Activated CD4-positive, alpha-beta T cell treated with anti-CD3 and anti-CD28 coated beads for 24 hours (primary cell): ENCODE measurements at places on chromosomes 5 and 9.

- no peak for DNase-seq
These were observed 27.6 kb downstream of the ZDHHC11B start for GRCh38 chr5:756865-757345.

GRCh38 chr9:137268538-137269201, 8.9 kb upstream of the TOR4A start:
- DNase-seq, result no peak

- no peak for DNase-seq
These were observed 87.7 kb downstream of the NSUN2 start for GRCh38 chr5:6545036-6545693.

GRCh38 chr9:111983484-111983908, 86.9 kb downstream of the UGCG start:
- no peak for DNase-seq

GRCh38 chr5:168740092-168740800, 161.1 kb upstream of the PANK3 start:
- DNase-seq, result no peak

DNA sequence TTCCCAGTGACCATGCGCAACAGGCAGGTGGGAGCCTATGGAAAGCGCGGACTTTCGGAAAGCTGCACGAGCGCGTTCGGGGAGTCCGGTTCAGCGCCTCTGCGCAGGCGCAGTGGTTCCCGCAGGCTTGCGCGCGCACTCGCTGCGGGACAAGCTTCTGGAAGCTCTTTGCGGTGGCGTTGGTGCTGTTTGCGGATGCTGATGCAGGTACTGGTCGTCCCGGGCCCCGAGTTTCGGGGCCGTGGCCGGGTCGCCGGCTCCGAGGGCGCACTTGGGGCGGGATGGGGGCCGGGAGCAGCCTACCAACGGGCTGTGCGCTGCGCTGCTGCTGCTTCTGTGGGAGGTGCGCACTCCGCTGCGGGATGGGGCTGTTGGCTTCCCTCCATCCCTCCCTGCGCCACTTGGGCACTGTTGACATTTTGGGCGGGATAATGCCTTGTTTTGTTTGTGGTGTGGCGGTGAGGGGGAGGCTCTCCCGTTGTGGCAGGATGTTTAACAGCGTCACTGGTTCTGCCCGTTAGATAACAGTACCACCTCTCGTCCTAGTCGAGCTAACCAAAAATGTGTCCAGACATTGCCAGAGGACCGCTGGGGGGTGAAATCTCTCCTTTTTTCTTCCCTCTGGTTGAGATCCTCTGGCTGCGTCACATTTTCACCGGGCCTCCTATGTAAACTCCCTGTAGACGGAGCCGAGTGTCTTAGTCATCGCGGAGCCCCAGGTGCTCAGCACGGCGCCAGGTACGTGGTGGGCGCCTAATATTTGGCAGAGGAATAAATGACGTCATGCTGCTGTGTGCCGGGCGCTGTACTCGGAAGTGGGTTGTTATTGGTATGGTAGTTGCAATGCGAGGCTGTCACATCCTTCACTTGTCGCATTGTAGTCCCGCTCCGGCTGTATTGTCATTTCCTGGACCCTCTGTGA, at the start of gene ZNF483:
Gene ZNF483, plus strand, starts transcription at position 124 of the 922 bp plus-strand sequence. CDS start 2,217 bp downstream, outside the sequence.
- DNase-seq, result peak; percentile 62

DNA sequence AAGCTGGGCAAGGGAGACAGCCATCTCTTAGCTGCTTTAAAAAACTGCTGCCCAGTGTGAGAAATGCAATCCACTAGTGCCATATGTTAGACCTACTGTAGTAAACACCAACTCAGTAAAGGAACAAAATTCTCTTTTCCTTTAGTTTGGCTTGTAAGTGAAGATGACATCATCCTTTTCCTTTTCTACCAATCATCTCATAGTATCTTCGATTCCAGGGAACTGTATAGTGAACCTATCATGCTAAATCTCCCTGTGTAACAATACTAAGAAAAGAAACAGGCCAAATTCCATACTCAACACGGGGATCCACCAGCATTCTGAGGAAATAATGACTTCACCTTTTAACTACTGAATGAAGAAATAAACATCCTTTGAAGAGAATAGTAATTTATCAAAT, 100.1 kb downstream of the RAPGEF6 start:
- DNase-seq, result no peak

DNA sequence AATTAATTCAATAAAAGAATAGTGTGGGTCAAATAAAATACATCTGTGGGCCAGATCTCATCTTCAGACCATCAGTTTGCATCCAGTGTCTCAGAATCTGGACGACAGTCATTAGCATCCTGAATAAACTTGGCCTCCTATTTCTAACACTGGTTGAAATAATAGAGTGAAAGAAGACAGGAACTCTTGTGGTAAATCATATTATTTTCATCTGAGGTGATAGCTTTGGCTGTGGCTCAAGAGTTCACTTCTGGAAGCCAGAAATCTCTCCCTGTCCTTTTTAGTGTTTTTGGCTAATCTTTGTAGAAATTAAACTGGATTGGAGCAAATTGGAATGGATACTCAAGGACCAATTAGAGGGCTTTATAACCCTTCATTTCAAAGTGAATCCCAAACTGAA, 63.4 kb upstream of the HMHB1 start:
- no peak for DNase-seq

- no peak for DNase-seq
These were observed 2.0 kb downstream of the ADAMTSL2 start for GRCh38 chr9:133536536-133536935.

DNA sequence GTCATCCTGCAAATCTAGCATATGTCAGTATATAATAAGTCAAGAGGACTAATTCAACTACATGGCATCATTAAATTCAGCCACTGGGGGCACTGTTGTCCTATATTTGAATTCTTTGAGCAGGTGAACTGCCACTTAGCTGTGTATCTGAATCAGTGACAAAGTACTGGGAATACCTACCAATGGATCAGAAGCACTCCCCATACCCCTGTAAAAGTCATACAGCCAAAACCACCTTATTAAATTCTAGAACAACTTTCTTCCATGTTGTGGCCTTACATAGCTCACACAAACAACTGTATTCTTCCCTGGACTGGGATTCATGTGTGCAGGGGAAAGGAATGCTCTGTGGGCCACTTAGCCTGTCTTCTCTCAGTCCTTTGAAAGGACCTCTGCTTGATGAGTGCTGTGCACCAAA, 57.4 kb upstream of the PLPP6 start:
- DNase-seq, result peak; percentile 65

DNA sequence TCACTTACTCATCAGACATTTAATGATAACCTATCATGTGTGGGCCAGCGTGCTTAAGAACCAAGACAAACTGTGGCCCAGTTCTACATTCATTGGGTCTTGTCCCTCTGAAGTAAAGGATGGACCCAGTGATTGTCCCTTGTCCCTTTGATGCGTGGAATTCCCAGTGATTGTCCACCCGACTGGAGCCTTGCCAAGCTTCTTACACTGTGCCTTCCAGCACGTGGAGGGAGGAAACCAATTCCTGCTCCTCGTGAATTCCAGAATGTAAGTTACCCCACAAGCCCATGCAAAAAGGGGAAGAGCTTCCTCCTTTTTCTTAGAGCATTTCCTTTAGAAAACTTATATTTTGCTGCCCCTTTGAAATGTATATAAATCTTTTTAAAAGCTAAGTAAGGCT, 7.9 kb downstream of the CKMT2 start:
- no peak for DNase-seq

DNA sequence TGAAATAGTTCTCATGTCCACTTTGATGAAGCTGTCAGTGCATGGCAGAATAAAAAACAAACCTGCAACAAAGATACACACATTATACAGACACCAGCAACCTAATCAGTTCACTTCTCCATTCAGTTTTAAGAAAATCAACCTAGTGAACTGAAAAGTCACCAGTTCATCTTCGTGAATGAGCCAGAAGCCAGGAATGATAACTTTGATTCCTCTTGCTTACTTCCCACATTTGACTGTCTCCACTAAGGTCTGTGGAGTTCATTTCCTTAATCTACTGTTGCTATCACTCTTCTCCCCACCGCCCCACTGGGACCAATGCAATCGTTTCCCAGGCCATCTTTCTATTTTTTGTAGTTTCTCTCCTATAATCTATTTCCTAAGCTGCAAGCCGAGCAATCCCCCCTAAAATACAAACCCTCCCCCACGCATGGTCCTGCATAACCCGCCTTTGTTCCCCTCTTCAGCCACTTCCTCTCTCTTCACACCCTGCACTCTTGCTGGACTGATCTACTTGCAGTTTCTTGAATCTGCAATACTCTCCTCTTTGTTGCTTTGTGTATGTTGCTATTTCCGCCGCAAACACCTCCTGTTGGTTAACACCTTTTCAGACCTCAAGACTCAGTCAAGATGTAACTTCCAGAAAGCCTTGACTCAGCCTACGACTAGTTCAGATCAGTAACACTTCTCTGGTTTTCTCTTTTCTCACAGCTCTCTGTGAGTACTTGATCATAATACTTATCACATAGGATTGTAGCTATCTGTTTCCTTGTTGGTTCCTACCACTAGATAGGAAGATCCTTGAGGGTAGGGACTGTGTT, 16.6 kb downstream of the STOM start:
- DNase-seq, result no peak

DNA sequence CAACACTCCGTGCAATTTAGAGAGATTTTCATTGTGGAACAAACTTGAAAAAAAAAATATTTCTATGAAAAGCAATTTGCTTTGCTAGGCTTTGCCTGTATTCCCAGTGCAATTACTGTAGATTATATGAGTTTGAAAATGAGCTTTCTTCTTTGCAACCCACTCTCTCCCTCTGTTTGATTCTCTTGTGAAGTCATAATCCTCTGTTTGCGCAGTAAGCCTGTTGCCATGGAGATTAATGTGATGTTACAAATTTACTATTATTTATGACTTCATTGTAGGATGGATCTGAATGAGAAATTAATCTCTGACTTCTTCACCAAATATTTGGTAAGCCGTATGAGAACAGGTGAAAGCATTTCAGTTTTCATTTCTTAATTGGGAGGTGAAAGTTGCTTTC, 320.3 kb downstream of the SPATA31D1 start:
- DNase-seq, result no peak

DNA sequence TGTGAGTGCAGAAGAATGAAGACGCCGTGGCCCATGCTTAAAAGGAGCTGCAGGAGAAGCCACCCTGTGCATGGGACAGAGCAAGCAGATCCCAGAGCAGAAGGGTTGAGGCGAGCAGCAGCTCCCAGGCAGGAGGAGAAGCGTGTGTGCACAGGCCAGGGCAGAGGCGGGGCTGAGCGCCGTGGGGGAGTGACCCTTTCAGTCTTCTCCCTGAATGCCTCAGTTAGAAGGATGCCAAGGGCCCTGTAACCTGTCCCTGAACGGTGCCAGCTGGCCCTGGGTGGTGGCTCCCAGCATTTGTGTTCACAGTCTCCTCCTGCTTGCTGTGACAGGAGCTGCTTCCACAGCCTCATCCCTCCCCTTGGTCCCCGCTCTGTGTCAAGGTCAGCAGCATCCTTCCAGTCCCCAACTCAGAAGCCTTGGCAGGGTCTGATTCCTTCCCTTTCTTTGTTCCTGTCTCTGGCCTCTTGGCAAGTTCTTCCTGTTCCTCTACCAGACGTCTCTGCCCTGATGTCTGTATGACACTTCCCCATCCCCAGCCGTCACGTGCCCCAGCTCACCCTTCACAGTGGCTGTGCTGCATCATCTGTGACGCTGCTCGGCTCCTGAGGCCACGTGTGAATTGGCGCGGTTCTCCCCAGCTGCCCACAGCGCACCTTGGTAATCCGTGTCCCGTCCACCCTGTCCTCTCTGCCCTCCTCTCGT, 5.2 kb downstream of the EXOC3 start:
- no peak for DNase-seq

GRCh38 chr5:164505791-164506190, 1000.4 kb downstream of the MAT2B start:
- DNase-seq, result no peak

DNA sequence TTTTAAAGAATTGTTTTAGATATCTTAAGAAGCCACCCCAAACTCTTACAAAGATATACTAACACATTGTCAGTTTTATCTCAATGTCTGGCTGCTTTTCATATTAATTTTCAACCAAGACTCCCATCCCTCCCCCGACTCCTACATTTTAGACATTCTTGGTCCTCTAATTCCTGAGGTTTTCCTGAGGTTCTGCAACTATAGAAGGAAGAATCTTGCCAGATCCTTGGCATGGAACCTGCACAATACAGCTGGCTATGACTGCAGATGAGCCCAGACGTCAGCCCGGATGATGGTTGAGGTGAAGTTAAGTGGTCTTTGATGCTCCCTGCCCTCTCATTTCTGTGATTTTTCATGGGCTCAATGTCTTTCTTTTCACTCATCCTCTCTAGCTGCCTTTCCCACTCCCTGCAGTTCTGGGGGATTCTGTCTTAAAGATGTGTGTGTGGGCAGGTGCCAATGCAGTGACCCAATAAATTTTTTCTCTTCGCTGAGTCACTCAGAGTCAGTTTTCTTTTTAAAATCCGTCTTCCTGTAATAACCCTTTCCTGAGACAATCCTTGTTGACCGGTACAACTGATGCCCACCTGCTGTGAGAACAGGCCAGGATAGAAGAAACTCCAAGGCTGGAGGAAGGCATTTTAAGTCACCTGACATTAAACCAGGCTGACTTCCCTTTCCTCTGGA, 237.8 kb upstream of the GAS1 start:
- no peak for DNase-seq

DNA sequence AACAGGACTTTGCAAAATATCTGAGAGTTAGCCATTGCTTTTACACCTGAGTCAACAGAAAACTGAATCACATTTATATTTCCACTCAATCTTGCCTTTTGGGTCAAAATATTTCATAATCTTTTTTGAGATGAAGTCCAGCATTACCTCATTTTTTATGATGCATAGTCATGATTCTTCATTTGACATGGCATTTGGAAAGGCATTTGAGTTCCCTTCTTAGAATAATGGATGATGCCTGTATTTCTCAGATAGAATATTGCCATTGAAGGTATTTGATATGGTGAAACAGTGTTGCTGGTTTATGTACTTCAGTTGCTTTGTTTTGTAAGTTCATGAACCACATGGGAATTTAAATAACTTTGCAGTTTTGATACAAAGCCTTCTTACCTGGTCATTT, 180.4 kb downstream of the PRR16 start:
- no peak for DNase-seq

DNA sequence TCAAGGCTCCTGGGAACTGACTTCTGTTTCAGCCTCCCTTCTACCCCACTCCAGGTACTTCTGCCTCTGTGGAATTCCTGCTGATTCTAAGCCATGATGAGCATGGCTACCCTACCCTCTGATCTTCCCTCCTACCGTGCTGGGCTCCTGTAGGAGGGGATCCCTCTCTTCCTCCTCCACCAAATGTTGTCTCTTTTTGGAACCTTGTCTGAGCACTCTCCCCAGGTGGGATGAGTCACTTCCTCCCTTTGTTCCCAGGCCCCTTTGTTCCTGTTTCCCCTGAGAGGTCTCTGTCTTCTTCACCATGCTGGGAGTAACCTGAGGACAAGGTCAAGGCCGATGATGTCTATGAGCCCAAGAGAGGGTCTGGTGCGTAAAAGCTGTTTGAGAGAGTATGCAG, 213.2 kb downstream of the GABBR2 start:
- no peak for DNase-seq

- no peak for DNase-seq
These were observed 53.2 kb downstream of the ZNF474 start for GRCh38 chr5:122182491-122182921.

DNA sequence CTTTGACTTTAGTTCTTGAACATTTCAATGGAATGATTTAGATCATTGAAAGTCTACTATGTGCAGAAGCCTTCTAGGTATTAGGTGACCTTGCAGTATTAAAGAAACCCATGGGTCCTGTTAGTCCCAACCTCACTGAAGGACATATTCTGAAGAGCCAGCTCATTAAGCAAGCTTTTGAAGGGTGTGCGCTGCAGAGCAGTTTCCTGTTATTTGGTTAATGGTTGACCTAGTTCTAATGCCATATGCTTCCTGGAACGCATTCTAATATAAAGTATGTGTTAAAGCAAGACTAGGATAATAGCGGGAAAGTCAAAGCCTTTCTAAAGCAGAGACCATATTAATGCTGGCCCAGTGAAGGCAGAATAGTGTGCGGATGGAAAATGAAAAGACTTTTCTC, 20.1 kb downstream of the ZNF462 start:
- no peak for DNase-seq
